ENCODE measurements at places on chromosomes 16 and 17. TPM values are rescaled to one million over a fixed set of nuclear protein-coding genes. Genes with fewer than 3 reads are reported as not detected.

ERI2 gene
- total RNA-seq, result 13.3 TPM

TOM1L1 gene
- 28.4 TPM for total RNA-seq

KRT36 gene
- total RNA-seq, result not detected

TMEM106A gene
- 16.4 TPM for total RNA-seq

KCNH4 gene
- total RNA-seq, result not detected

GLTPD2 gene
- not detected for total RNA-seq

CORO6 gene
- 6.7 TPM for total RNA-seq

KRTAP2-3 gene
- not detected for total RNA-seq

VAMP2 gene
- 58.1 TPM for total RNA-seq

HBA1 gene
- total RNA-seq, result not detected

CLDN7 gene
- total RNA-seq, result 0.42 TPM

TBC1D28 gene
- not detected for total RNA-seq

PLCG2 gene
- total RNA-seq, result 0.94 TPM

GRCh38 chr17:8522577-8522976 is 86.9 kb downstream of the NDEL1 start:
- peaks cover 25% of the 10 kb centered on the region for H3K36me3 ChIP-seq
- H3K27ac ChIP-seq, result no peak overlapping the region
- no peak overlapping the region for H3K4me3 ChIP-seq
- DNase-seq, result no peak
- no peaks in the 10 kb centered on the region for H3K27me3 ChIP-seq

- no peak for DNase-seq
- H3K36me3 ChIP-seq, result peaks cover 5% of the 10 kb centered on the region
- H3K4me3 ChIP-seq, result no peak overlapping the region
- no peaks in the 10 kb centered on the region for H3K27me3 ChIP-seq
- H3K27ac ChIP-seq, result no peak overlapping the region
Observed at GRCh38 chr17:12438813-12439586, 226.7 kb upstream of the MYOCD start.

DNA sequence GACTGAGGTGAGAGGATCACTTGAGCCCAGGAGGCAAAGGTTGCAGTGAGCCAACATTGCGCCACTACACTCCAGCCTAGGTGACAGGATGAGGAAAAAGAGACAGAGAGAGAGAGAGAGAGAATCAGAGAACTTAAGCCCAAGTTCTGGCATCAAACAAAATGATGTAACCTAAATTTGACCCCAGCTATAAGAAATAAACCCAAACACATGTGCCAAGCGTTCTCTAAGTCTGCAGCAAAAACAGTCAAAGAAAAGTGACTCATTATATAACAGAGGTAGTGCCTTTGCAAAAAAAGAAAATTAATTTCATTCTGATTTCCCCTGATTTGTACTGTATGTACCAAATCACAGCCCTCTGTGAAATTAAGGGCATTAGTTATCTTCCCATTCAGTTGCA is 89.5 kb downstream of the CDH11 start:
- no peak for DNase-seq
- peaks cover 26% of the 10 kb centered on the region for H3K36me3 ChIP-seq
- H3K27ac ChIP-seq, result peak overlapping the region; percentile 47
- no peaks in the 10 kb centered on the region for H3K27me3 ChIP-seq
- H3K4me3 ChIP-seq, result no peak overlapping the region

- H3K27ac ChIP-seq, result no peak overlapping the region
- no peak overlapping the region for H3K4me3 ChIP-seq
- H3K4me1 ChIP-seq, result no peaks in the 10 kb centered on the region
- DNase-seq, result no peak
Observed at GRCh38 chr16:76583466-76583865, 306.3 kb downstream of the CNTNAP4 start.

DNA sequence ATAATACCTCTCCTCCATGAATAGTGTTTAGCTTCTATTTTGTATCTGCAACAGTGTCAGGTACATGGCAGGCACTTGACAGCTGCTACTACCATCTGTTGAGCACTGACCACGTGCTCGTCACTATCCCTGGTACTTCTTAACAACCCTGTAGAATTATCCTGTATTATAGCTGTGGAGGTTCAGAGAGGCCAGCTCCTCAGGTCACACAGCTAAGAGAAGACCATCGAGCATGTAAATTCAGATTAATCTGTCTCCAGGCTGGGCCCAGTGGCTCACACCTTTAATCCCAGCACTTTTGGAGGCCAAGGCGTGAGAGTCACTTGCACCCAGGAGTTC is 26.3 kb downstream of the WSB1 start:
- no peaks in the 10 kb centered on the region for H3K27me3 ChIP-seq
- peaks cover 27% of the 10 kb centered on the region for H3K4me1 ChIP-seq
- no peak overlapping the region for H3K27ac ChIP-seq
- no peak for DNase-seq
- peaks cover 11% of the 10 kb centered on the region for H3K36me3 ChIP-seq

DNA sequence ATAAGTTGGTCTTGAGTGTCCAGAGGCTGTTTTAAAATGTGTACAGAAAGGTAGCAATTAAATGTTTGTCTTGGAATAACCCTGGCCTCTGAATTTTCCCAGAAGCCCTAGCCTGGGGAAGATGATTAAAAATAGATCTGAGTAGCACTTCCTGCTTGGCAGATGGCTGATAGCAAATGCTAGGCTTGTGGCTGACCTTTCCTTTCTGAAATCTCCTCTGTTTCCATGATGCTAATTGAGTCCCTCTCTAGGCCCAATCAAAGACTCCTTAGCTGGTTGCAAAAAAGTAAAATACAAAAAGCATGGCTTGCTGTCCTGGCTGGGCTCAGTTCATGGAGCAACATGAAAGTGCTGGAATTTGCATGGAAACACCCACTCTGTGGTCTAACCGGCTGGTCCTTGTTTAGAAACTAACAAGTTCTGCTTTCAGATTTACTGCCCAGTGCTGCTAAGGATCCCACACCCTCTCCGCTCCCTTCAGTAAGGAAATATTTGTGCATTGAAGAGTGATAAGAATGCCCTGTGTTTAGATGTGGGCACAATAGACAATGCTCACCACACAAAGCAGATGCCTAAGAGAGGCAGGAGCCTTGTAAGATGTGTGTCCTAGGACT is 40.8 kb downstream of the YPEL2 start:
- peak overlapping the region; percentile 89 for H3K27ac ChIP-seq
- no peaks in the 10 kb centered on the region for H3K27me3 ChIP-seq
- peaks cover 3% of the 10 kb centered on the region for H3K36me3 ChIP-seq
- H3K4me1 ChIP-seq, result peaks cover 98% of the 10 kb centered on the region
- H3K4me3 ChIP-seq, result no peak overlapping the region

GRCh38 chr16:65600629-65601028 is 478.8 kb upstream of the CDH11 start:
- no peaks in the 10 kb centered on the region for H3K4me1 ChIP-seq
- H3K27me3 ChIP-seq, result no peaks in the 10 kb centered on the region
- H3K36me3 ChIP-seq, result no peaks in the 10 kb centered on the region
- no peak for DNase-seq
- no peak overlapping the region for H3K27ac ChIP-seq

DNA sequence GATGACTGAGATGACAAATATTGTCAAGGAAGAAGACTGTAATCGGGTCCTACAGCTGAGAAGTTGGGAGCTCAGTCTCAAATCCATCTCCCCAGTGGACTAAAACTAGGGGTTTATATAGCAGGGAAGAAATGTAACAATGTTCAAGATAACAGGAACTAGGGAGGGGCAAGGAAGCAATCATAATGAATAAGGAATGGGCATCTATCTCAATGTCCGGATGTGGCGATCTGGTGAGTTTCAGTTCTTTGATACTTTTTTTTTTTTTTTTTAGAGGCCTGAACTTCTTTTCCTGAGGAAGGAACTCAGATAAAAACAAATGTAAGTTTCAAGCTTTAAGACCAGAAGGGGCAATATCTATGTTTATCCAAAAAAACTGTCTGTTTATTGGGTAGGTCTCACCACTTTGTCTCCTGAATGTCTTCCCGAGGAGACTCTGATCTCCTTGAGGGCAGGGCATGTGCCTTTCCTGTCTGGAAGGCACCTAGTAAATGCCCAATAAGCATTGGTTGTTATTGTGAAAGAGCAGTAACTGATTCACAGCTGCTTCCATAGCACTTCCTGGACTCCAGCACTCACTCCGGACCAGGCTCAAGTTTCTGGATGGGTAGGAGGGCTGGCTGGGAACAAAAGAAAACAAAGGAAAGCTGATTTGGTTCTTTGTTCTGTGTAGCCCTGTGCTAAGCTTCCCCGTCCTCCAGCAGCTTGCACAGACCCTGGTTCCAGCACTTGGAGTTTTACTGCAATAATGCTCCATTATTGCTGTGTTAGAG is 51.9 kb downstream of the MEOX1 start:
- no peaks in the 10 kb centered on the region for H3K36me3 ChIP-seq
- H3K4me1 ChIP-seq, result no peaks in the 10 kb centered on the region
- no peak overlapping the region for H3K4me3 ChIP-seq

- no peak for DNase-seq
- no peaks in the 10 kb centered on the region for H3K27me3 ChIP-seq
- no peak overlapping the region for H3K4me3 ChIP-seq
- H3K4me1 ChIP-seq, result no peaks in the 10 kb centered on the region
- H3K27ac ChIP-seq, result no peak overlapping the region
Observed at GRCh38 chr17:68807998-68808772, 147.0 kb downstream of the ABCA8 start.

DNA sequence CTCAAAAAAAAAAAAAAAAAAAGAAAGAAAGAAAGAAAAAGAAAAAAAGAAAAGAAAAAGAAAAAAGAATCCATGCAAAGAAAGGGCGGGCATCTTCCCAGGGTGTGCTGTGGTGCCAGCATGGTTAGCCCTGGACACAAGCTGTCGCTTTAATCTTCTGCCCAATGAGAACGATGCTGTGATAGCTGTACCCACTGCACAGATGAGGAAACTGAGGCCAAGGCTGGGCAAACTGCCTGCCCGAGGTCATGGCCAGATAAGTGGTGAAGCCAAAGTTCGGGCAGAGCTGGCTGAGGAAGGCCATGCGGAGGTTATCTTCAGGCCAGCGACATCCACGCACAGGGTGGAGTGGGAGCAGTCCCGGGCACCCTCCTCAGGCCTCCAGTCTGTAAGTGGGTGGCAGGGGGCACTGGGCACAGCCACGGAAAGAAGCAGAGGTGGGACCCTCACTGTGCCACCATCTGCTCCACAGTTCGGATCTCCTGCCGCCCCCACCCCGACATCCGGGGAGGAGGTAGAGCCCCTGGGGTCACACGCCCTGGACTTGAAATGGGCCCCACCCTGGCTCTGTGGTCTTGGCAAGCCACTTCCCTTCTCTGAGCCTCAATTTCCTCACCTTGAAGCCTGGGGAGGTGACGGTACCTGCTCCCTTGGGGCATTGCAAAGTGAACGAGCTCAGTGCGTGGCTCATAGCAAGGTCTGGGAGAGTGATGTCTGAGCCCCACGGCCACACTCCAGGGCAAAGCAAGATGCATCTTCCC is 6.5 kb downstream of the FBXL16 start:
- peaks cover 1% of the 10 kb centered on the region for H3K36me3 ChIP-seq
- no peaks in the 10 kb centered on the region for H3K4me1 ChIP-seq
- H3K27ac ChIP-seq, result no peak overlapping the region
- peaks cover 29% of the 10 kb centered on the region for H3K27me3 ChIP-seq

GRCh38 chr17:6507535-6507934 is 48.8 kb downstream of the PITPNM3 start:
- H3K27me3 ChIP-seq, result no peaks in the 10 kb centered on the region
- H3K4me3 ChIP-seq, result no peak overlapping the region
- DNase-seq, result no peak
- peaks cover 28% of the 10 kb centered on the region for H3K4me1 ChIP-seq
- peak overlapping the region; percentile 90 for H3K27ac ChIP-seq
- no peaks in the 10 kb centered on the region for H3K36me3 ChIP-seq

DNA sequence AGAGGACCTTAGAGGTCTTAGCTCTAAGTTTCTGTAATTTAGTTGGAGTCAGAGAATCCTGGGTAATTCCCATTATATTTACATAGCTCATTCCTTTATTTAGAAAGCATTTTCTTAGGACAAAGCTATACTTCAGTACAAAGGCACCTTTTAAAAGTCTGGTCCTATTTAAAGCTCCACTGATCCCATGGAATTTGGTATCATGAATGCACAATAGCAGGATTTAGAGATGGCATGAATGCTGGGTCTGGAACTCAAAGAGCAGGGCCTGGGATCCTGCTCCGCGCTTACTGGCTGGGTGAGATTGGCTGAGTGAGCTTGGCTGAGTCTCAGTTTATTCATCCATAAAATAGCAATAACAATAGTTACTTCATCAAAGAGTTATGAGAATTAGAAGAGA is 4.8 kb downstream of the KRT23 start:
- H3K4me1 ChIP-seq, result peaks cover 4% of the 10 kb centered on the region
- no peak overlapping the region for H3K27ac ChIP-seq
- DNase-seq, result no peak

GRCh38 chr17:7476494-7476893 is 2.9 kb downstream of the ZBTB4 start:
- peaks cover 44% of the 10 kb centered on the region for H3K4me1 ChIP-seq
- peak overlapping the region; percentile 99 for H3K27ac ChIP-seq
- no peaks in the 10 kb centered on the region for H3K27me3 ChIP-seq

DNA sequence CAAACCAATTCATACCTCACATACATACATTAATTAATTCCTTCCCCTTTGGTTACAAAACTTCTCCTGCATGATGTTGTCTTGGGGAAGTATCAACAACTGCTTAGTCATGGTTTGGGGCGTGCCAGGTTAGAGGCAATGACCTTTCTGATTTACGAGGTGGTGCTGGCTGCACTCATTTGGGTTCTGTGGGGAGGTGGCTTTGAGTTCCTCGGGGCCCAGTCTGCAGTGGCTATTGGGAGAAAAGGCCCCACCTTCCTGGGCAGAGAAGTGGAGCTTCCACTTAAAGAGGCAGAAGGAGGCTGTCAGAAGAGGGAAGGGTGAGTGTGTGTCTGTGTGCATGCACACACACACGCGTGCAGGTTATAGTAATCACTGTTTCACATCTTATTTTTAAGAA is 10.2 kb upstream of the ETV4 start:
- H3K27me3 ChIP-seq, result peaks cover 8% of the 10 kb centered on the region
- no peak overlapping the region for H3K27ac ChIP-seq
- no peaks in the 10 kb centered on the region for H3K4me1 ChIP-seq
- no peaks in the 10 kb centered on the region for H3K36me3 ChIP-seq

GRCh38 chr17:60148373-60148772 is 1.4 kb upstream of the CA4 start:
- no peak overlapping the region for H3K4me3 ChIP-seq
- H3K27ac ChIP-seq, result no peak overlapping the region
- no peak for DNase-seq

DNA sequence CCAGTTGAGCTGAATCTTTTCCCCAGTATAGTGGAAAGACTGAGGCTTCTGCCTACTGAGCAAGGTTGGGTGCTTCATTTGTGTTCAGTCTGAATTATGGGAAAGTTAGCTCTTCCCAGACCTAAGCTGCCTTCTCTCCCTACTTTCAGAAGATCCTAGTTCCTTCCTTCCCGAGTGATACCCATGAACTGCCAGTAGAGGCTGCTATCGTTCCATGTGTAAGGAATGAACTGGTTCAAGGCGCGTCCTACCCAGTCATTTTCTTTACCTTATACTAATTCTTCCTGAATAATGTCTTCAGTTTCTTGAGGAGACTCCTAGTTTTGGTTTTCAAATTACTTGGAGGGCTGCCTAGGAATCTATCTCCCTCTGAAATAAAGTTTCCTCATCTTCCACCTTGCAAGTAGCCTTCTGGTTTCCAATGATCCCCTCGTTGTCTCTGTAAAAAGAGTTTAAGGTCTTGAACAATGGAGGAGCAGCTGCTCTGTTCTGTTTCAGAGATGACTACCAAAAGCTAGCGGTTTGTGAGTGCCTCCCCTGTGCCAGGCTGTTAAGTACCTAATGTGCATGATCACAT is 934 bp upstream of the AOC2 start:
- no peak overlapping the region for H3K4me3 ChIP-seq
- no peak overlapping the region for H3K27ac ChIP-seq
- H3K27me3 ChIP-seq, result no peaks in the 10 kb centered on the region
- H3K36me3 ChIP-seq, result peaks cover 40% of the 10 kb centered on the region
- no peak for DNase-seq

All from chondrocyte (in vitro differentiated cells).